ENCODE measurements at places on chromosomes 2 and 18.

DNA sequence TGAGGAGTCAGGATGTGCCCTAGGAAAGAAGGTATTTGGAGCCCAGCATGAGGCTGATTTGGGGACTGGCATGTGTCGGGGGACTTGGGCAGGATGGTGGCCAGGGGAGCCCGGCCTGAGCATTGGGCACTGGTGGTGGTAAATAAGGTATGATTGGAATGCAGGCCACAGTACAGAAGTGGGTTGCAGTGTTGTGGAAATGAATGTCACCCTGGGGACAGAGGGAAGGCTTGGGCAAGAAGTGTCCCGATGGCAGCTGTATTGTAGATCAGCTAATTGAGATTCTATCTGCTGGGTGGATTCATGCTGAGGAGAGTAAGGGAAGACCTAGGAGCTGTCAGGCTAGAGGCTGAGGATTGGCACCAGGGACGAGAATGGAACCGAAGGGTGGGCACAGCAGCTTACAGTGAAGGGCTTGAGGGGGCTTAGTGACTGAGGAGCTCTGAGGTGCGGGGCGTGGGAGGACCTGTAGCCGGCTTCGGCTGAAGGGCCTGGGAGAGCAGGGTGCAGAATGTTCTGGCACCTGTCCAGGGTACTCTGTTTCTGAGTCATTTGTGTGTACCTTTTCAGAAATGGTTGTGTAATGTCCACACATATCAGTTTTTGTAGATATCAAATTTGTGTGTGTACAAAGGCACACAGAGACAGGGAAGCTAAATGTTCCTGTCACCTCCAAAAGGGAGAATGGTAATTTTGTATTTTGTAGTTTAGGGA is 170.2 kb downstream of the PRKCE start:
- DNase-seq = no peak

GRCh38 chr2:35160871-35161270 is 1194.7 kb upstream of the CRIM1 start:
- no peak for DNase-seq

- no peak for DNase-seq
Observed at GRCh38 chr18:78984941-78985784, 5.5 kb downstream of the SALL3 start.

DNA sequence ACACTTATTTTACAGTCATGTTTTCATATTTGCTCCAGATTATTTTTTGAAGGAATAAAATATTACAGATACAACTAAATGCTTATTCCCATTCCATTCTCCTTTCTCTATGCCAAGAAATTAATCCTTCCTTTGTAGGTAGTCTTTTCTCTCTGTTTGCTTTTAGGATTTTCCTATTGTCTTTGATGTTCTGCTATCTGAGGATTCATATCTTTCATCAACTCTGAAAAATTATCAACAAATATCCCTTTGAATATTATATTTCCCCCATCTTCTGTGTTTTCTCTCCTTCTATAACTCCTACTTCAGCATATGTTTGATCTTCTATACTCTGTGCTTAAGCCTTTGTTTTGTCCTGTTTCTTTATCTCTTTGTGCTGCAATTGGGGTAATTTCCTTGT is 260.4 kb upstream of the RBMS1 start:
- no peak for DNase-seq

GRCh38 chr2:9737053-9737875 is 106.0 kb upstream of the TAF1B start:
- DNase-seq = no peak
